ENCODE measurements at places on chromosomes 12 and 14.
A peak's percentile ranks its signal among the peaks of the same experiment; 100 is the strongest.

DNA sequence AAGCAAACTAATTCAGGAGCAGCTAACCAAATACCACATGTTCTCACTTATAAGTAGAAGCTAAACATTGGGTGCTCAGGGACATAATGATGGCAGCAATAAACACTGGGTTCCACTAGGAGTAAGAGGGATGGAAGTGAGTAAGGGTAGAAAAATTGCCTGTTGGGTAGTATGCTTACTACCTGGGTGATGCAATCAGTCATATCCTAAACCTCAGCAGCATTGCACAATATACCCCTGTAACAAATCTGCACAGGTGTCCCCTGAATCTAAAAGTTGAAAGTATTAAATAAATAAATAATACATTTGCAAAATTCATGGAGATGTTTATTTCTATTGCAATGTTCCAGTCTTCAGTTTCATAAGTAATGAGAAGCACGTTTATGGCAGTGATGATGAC, 409.8 kb upstream of the FOXG1 start:
- no peak for DNase-seq

GRCh38 chr14:83007641-83008225, 1474.1 kb upstream of the SEL1L start:
- DNase-seq = no peak

- DNase-seq = no peak
Measured at GRCh38 chr12:120342175-120343038, 14.8 kb upstream of the PLA2G1B start.

- DNase-seq = no peak
Measured at GRCh38 chr12:83656004-83656403, 969.3 kb downstream of the TMTC2 start.

GRCh38 chr12:46276756-46277155, 7.9 kb upstream of the SLC38A1 start:
- no peak for DNase-seq

GRCh38 chr12:12529783-12530421, 32.8 kb downstream of the DUSP16 start:
- no peak for DNase-seq

GRCh38 chr12:109153821-109154441, 37.5 kb downstream of the ACACB start:
- DNase-seq = no peak

GRCh38 chr12:93299262-93299846, 78.4 kb upstream of the NUDT4 start:
- DNase-seq = no peak

DNA sequence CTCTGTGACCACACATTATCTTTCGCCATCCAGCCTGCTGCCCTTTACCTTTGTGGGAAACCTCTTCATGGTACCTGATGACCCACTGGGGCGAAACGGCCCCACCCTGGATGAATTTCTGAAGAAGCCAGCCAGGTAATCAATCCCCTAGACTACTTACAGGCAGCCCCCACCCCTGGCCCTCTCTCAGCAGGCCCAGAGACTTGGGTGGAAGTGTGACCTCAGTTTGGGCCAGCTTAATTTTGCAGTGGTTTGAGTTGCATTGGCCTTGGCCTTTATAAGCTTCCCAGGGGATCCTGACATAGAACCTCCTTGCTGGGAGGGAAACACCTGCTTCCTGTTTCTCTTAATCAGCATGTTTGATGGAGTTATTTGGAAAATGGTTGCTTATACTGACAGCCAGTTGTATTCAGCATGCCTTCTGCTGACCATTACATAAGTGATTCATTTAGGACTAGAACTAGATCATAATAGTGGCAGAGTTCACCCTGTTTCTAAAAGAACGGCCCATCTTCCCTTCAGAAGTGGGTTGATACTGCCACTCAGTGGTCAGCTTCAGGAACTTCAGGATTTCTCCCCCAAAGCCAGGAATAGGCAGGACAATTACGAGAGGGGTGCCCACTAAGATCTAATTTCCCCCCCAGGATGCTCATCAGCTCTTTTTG, 6.1 kb downstream of the SDR39U1 start:
- no peak for DNase-seq

GRCh38 chr14:70780396-70781075, 28.8 kb downstream of the MAP3K9 start:
- DNase-seq = no peak

GRCh38 chr12:28079539-28079938, 107.0 kb upstream of the PTHLH start:
- no peak for DNase-seq

GRCh38 chr12:19946550-19946949, 421.8 kb upstream of the PDE3A start:
- peak; percentile 85 for DNase-seq

DNA sequence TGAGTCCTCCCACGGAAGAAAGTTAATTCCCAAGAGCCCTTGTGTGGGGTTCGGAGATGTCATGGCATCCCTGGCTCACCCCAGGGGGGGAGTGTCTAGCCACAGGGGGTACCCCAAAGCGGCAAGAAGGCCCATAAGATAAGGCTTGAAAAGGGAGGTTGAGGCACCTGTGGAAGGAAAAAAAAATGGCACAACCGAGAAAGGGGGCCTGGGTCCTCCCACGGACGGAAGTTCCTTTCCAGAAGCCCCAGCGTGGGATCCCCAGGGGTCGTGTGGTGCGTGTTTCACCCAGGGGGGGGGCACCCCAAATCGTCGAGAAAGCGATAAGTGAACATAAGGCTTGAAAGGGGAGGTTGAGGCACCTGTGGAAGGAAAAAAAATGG, 266.7 kb downstream of the ALG10 start:
- no peak for DNase-seq

DNA sequence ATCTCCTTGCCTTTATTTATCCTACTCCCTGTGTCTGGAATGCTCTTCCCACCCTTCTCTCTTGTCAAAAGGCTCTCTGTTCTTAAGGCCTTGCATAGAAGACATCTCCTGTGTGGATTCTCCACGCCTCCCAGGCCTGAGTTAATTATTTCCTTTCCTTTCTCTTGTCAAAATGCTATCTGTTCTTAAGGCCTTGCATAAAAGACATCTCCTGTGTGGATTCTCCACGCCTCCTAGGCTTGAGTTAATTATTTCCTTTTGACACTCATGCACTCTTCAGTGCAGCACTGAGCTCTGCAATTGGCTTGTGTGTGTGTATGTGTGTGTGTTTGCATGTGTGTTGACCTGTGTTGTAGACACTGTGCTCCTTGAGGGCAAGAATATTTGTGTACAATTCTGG, 52.1 kb upstream of the DCD start:
- DNase-seq = no peak

GRCh38 chr12:114821570-114821969, 137.6 kb upstream of the TBX3 start:
- no peak for DNase-seq

DNA sequence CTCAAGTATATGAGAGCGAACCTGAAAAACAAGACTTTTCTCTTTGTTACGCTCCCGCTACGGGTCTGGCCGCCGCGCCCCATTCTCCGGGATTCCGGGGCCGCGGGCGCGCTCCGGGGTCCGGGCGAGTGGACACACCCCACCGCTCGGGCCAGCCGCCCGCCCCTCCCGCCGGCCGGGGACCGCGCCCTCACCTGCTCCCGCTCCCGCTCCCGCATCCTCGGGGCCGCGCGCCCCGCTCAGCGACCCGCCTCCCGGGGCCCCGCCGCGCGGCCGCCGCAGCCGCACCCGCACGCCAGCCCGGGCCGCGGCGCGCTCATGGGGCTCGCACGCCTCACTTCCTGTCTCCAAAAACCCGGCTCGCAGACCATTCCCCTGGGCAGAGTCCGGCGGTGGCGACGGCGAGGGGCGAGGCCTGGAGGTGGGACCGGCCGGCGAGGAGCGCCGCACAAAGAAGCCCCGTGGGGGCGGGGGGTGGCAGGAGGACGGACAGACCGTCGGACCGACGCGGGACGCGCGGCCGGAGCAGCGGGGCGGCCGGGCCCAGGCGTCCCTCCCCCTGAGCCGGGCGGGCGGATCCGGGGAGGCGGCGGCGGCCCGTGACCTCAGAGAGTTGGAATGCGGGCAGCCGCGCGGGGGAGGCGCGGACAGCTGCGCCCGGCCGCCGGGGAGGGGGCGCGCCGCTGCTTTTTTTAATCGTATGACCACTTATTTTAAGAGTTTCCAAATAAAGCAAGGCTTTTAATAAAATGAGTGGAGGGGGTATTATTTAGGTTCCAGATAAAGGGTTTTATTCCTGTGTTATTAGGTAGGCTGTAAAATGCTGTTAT, at the start of gene PTPN21:
TSS of gene PTPN21 (minus strand) at position 551 of the 830 bp plus-strand sequence. CDS start 4,590 bp downstream, outside the sequence.
- no peak for DNase-seq

GRCh38 chr14:29846339-29847055, 81.2 kb downstream of the PRKD1 start:
- no peak for DNase-seq

DNA sequence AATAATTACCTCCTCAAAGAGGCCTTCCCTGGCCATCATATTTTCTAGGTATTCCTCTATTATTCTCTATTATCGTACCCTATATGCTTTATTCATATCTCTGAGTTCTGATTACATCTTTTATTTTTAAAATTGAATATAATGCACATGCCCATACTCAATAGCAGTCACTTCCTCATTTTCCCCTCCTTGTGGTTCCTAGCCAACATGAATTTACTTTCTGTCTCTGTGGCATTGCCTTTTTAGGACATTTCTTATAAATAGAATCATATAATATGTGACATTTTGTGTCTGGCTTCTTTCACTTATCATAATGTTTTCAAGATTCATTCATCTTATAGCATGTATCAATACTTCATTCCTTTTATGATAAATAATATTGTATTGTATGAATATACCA, 74.4 kb upstream of the TRHDE start:
- DNase-seq = no peak

DNA sequence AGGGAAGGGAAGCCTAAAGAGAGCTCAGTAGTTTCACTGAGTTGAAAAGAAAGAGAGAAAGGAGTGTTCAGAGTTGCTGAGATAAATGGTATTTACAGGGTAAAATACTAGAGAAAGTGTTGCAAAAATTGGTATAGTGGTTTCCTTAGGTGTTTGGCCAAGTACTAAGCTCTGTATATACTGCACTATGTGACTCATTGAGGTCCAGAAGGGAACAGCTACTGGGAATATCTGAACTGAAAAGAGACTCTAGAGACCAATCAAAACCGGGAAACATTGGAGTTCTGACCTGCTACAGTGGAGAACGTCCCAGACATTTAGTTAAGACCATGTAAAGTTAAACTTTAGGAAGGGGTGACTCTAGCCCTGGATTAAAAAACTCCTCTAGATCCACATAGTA, 42.7 kb upstream of the ALX1 start:
- no peak for DNase-seq

DNA sequence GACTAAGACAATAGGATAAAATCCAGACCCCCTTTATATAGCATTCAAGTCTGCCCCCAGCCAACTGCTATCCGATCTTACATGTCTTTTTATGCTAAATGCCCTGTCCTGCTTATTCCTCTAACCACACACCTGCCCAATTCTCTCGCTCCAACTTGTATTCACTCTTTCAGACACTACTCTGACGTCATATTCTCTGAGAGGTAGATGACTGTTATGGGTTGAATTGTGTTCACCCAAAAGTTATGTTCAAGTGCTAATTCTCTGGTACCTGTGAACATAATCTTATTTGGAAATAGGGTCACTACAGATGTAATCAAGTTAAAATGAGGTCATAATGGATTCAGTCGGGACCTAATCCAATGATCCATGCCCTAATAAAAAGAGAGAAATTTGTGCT, 84.0 kb upstream of the PTPRR start:
- no peak for DNase-seq

DNA sequence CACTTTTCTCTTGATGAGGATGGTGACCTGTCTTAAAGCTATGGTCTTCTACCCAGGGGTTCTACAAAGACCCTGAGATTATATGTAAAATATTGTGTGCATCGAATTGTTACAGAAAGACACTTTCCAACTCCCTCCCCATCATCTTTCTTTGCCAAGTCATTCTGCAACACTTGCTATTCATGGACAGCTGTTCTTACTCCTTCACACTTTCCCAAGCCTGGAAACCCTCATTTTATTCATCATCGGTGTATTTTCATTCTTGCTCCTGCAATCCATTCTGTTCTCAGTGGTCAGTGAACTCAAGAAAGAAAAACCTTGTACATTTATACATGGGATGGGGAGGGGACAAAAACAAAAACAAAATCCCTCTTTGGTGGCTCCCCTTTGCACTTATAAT, 90.5 kb upstream of the STXBP6 start:
- no peak for DNase-seq

GRCh38 chr12:4177262-4177661, 96.3 kb upstream of the CCND2 start:
- DNase-seq = no peak

DNA sequence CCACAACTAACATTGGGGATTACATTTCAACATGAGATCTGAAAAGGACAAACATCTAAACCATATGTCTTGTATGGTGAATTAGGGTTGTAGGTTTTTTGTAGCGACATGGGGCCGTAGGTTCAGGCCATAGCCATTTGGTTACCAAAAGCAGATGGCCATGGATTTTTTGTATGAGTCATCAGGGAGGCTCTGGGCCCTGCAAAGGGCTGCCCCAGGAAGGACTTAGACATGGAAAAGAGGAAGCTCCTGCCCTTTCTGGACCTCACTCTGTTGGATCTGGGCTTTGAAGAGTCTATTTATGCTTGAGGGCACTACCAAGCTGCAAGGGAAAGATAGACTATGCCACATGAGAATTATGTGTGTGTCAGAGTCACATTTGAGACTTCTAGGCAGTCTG, 89.3 kb upstream of the DHRS4 start:
- no peak for DNase-seq

DNA sequence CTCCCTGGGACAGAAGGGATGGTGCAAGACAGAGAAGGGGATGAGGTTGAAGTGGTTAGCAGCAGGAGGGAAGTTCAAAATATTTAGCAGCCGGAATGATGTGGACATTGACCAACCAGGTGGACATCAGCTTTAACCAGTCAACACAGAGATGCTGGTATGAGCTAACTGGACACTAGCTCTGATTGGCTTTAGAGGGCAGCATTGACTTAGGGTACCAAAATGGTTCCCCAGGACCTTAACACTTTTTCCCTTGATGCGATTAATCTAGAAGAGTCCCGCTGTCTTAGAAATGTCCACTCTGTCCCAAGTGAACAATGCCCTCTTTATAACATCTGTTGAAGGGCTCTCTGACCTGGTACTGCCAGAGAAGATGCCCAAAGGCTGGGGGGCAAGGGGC, 134.0 kb upstream of the GSC start:
- DNase-seq = no peak

GRCh38 chr14:91228112-91229004, 16.1 kb downstream of the GPR68 start:
- DNase-seq = peak; percentile 34

GRCh38 chr14:72463291-72463866, 430.5 kb downstream of the DPF3 start:
- DNase-seq = peak; percentile 14

DNA sequence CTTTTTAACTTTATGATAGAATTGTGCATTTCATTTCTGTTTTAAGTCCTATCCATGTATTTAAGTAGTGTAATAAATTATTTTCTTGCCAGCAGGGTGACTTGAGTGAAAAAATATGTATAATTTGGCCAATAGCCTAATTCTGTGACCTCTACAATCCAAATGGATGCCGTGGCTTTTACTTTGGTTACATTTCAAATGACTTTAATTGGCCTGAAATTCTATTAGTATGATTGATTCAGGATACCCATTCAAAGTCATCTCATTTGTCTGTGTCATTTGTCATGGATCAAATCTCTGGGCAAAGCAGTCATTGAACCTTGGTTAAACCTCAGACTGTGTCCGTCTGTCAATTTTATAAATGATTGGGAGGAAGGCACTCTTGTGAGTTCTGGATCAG, 29.6 kb downstream of the CRADD start:
- DNase-seq = no peak
